Glomerular endothelial cell (primary cell): ENCODE measurements at places on chromosomes 16 and 17. TPM values are rescaled to one million over a fixed set of nuclear protein-coding genes. Genes with fewer than 3 reads are reported as not detected.

SLC13A2 gene
- total RNA-seq = not detected in 2 replicates

FAM171A2 gene
- total RNA-seq = 25.0 and 28.9 TPM in 2 replicates

MT3 gene
- total RNA-seq = not detected in 2 replicates

TUBB3 gene
- 275 and 412 TPM in 2 replicates for total RNA-seq

GNG13 gene
- not detected in 2 replicates for total RNA-seq

VMO1 gene
- 0.44 TPM in 1 of 2 replicates, not detected in the other for total RNA-seq

GDPD3 gene
- total RNA-seq = 0.82 and 5.3 TPM in 2 replicates

KRT20 gene
- not detected in 2 replicates for total RNA-seq

PROCA1 gene
- 0.23 TPM in 1 of 2 replicates, not detected in the other for total RNA-seq

ZP2 gene
- total RNA-seq = not detected in 2 replicates

TOM1L1 gene
- total RNA-seq = 5.0 and 8.8 TPM in 2 replicates

TBX2 gene
- 0.63 and 3.6 TPM in 2 replicates for total RNA-seq

MAF gene
- total RNA-seq = 12.0 and 17.0 TPM in 2 replicates

MYH8 gene
- total RNA-seq = not detected in 2 replicates

DOK4 gene
- 12.7 and 19.3 TPM in 2 replicates for total RNA-seq

C16orf74 gene
- total RNA-seq = 20.2 and 22.8 TPM in 2 replicates

KCNH4 gene
- 0.05 and 0.70 TPM in 2 replicates for total RNA-seq

MT1M gene
- not detected in 2 replicates for total RNA-seq

HEXIM1 gene
- 16.2 and 16.7 TPM in 2 replicates for total RNA-seq

RASD1 gene
- total RNA-seq = 2.9 and 5.2 TPM in 2 replicates

CCL8 gene
- 3.6 TPM in 1 of 2 replicates, not detected in the other for total RNA-seq

EIF3CL gene
- total RNA-seq = 141 and 185 TPM in 2 replicates
